Stimulated activated CD4-positive, alpha-beta T cell treated with anti-CD3 and anti-CD28 coated beads, TNF-alpha, amount 100 ng/mL, for 24 hours (primary cell): ENCODE measurements at places on chromosomes 2 and 18.

DNA sequence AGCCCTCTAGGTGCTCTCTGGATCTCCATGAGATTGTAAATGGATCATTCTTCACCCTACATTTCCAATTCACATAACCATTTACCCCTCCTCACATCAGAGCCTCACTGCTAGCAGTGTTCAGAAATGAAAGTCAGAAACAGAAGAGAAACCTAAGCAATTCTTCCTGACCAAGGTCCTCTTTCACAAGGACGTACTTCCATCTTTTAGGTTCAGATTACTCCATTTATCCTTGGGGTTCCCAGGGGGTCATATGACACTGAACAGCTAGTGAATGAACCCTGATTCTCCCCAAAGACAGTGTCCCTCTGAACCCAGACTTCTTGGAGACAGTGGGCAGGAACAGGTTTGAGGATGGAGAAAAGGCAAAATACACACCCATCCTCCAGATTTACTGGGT lies 12.9 kb upstream of the MARCO start:
- DNase-seq = no peak

DNA sequence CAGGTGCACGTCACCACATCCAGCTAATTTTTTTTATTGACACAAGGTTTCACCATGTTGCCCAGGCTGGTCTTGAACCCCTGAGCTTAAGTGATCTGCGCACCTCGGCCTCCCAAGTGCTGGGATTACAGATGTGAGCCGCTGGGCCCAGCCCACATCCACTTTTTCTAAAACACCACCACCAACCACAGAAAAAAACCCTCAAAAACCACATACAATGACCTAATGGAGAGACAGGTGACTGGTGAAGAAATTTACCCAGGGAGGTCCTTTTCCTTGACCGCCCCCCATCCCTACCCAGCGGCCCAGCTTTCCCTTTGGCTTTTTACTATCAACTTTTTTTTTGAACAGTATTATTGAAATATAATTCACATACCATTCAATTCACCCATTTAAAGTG lies 47.9 kb downstream of the CACNB4 start:
- DNase-seq = no peak

GRCh38 chr2:218984239-218985020 lies 554 bp downstream of the FEV start:
- no peak for DNase-seq

GRCh38 chr2:196473617-196474016 lies 165.9 kb upstream of the CCDC150 start:
- no peak for DNase-seq

DNA sequence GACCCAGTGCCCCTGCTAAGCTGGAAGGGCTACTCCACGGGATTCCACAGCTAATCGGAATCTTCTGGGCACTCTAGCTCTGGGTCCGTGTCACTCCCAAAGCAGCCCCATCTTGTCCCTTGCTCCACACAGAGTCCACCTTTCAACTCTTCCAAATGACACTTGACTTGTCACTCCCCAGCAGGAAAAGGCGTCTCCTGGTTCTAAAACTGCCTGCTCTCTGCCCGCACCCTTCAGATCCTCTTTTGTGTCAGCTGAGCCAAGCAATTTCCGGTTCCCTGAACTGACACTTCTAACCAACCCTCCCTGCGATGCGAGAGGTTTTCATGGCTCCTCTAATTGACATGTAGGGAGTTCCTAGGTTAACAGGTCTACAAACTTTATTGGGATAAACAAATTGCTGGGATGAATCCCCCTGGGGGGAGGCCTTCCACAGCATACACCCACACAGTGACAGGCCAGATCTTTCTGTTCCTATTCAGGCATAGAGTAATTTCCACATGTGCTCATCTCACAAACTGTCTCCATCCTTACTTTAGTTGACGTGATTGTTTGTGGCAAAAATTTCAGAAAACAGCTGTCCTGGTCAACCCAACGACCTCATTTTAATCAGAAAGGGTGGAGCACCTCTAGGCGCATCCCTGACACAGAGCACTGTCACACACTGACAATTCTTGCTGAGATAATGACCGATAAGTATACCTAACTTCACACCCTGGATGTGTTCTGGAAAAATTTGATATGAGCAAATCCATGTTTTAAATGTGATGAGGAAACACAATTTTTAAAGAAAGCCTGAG lies 104.9 kb downstream of the RBMS1 start:
- DNase-seq = peak; percentile 24

- no peak for DNase-seq
These were observed 507.4 kb upstream of the PKDCC start for GRCh38 chr2:41540272-41540998.

- no peak for DNase-seq
These were observed 22.6 kb upstream of the FZD5 start for GRCh38 chr2:207792244-207792785.

DNA sequence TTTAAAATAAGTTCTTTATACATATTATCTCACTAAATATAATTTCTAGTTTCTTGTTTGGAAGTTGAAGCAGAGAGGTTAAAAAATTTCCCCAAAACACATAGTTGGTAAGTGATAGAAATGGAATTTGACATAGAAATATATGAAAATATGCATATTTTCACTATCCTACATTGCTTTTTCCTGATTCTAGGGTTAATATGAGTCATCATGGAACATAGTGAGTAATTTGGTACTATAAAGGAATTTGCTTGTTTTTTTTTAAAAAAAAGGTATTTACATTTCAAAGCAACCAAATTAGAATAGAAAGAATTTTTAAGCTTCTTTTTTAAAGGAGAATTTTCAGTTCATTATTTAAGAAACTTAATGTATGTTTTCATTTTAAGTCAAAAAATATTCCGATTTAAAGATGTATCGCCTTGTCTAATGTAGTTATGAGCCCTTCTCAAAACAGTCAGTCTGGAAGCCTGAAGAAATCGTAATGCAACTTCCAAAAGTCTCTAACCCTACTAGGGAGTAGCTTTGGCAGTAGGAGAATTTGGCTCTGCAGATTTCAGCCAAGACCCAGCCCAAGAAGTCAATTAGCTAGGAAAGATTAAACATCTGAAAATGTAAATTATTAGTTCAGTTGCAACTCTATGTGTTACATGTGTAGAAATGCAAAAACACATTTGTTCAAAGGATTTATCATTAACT lies 147.3 kb downstream of the RDH14 start:
- no peak for DNase-seq

DNA sequence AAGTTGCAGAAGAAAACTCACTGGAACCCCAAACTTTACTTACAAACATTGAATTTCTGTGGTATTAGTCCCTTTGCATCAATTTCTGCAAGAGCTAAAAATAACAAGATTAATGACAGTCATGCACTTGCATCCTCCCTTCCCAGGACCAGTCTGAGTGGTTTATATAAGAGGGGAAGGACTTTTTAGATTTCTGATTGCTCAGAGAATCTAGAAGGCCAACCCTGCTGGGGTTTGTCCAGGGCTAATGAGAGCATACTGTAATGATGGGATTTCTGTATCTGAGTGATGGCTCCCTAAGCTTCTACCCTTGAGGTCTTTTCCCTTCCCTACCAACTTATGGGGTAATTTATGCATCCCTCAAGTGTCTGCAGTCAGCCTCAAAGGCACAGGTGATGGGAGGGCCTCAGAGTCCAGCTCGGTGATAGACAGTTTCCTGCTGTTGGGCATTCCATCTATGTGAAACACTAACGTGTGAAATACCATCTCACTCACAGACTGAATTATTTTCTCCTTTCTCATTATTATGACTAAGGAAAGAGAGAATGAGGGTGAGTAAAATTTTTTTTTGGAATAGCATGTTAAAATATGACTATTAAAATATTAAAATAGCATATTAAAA lies 556.3 kb downstream of the RIT2 start:
- DNase-seq = no peak

DNA sequence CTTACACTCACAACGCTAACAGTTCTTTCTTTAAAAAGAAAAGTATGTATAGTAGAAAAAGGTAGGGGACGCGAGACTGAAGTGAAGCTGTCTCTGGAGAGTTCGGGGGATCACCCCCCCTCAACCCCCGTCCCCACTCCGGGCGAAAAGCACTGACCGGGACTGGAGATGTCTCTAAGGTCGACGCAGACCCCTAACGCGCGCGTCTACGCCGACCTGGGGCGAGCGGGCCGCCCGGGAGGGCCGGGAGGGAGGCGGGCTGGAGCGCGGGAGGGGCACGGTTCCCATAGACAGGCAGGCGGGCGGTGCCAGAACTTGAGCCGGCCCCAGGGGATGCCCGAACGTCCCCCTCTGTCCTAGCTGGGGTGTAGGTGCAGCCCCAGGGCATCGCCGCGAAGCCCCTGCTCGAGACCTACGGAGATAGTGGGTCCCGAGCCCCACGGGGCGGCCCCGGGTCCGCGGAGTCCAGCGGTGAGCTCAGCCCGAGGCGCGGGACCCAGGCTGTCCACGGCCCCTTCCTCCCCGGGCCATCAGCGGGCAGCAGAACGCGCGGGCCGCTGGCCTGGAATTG lies 82.2 kb downstream of the CHRNA1 start:
- DNase-seq = peak; percentile 32

GRCh38 chr2:232512602-232513001 lies 7.6 kb upstream of the PRSS56 start:
- DNase-seq = no peak

DNA sequence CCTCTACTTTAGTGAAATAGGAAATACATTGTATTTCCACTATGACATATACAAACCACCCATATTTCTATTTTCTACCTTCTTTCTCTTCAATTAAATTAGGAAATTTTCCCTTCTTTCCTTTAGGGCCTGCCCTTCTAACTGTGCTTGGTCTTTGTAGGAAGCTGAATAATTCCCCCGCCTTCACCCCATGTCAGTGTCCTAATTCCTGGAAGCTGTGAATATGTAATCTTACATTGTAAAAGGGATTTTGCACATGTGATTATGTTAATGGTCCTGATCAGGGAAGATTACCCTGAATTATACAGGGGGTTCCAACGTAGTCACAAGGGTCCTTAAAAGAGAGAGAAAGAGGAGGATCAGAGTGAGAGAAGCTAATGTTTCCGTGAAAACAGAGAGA lies 40.2 kb downstream of the GRB14 start:
- no peak for DNase-seq

- no peak for DNase-seq
These were observed 282.0 kb upstream of the PXDN start for GRCh38 chr2:2026252-2026831.

GRCh38 chr2:201111096-201111495 lies 4.9 kb upstream of the CFLAR start:
- DNase-seq = no peak

DNA sequence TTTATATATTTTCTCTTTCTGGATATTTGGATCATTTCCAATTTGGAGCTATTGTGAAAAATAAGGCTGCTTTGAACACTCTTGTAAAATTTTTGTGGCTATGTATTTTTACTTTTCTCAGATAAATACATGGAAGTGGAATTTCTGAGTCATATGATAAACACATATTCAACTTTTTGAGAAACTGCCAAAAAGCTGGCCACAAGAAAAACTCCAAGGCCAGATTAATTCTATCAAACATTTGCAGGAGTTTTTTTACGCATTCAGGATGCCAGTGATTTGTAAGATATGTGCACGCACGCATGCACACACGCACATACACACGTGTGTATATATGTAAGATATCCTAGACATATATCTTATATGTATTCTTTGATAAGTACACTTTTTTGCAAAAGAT lies 477.5 kb upstream of the SPHKAP start:
- no peak for DNase-seq

DNA sequence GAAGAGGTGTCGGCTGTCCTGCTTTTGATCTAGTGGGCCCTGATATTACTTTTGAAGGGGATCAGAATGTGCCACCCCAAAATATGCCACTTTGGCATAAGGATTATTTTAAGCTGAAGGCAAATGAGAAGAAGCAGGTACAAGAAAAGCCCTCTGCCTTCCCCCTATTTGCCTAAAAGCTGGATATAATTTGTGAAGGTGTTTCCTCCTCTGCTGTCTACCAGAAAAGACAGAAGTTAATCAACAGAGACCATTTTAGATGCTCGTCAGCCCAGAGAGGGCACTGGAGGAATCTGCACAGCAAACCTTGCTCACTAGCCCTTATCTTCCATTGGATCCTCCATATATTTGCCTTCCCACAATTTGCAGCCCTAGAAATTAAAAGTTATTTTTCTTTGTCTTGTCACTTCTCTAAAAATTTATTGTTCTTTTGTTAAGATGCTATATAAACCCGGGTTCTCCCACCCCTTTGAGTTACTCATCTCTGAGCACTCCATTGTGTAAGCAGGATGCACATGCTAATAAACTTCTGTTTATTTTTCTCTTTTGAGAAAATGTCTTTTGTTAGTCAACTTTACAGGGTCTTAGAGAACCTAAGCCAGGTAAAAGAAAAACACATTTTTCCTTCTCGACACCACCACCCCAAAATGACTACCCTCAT lies 163.2 kb upstream of the SLC1A4 start:
- DNase-seq = no peak

DNA sequence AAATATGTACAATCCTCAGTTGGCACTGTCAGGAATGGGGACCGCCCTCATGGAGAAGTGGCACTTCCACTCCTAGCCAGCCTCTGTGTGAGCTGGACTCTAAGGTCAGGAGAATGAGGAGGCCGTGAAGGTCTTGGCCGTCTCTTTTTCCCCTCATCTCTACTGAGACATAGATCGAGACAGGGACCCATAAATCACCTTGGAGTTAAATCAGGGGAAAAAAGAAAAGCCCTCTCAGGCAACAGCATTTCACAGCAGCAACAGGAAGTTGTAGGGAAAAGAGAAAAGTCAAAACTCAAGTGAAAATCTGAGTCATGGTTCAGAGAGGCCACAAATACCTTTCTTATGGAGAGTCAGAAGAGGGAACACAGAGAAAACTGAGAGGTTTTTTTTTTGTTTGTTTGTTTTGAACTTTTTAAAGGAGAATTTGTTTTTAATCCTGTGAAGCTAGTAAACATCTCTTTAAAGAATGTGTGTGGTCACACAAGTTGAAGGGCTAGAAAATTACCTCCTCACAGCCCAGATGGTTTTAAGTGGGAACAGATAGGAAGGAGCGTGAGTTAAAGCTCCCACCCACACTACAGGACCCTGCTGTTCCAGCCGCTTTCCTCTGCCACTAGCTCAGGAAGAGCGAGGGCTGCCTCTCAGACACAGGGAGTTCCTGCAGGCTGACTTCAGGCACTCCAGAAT lies 30.6 kb upstream of the CYP1B1 start:
- DNase-seq = no peak

DNA sequence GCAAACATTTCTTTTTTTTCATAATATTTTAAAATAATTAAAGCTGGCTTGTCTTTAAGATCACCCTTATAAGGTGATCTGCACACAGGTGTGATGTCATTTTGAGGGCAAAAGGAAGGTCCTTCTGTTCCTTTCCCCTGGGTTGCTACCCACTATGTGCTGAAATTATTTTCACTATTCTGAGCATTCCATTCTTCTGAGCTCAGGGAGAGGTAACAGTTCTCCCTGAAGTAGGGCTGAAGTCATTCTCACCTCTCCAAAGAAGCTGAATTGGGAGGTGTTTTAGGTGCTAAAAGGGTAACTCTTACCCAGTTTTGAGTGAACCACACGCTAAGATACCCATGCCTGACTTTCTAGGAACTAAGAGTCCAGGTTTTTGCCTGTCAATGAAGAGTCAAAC lies 247.6 kb downstream of the SLC4A3 start:
- no peak for DNase-seq

- DNase-seq = no peak
These were observed 15.3 kb downstream of the SH3RF3 start for GRCh38 chr2:109144271-109144670.

- no peak for DNase-seq
These were observed 19.2 kb downstream of the ODC1 start for GRCh38 chr2:10428924-10429323.
